Stimulated activated CD8-positive, alpha-beta memory T cell treated with anti-CD3 and anti-CD28 coated beads, Interleukin-4, amount 100 ng/mL, for 1 hour (primary cell): ENCODE measurements at places on chromosomes 3 and 15.

DNA sequence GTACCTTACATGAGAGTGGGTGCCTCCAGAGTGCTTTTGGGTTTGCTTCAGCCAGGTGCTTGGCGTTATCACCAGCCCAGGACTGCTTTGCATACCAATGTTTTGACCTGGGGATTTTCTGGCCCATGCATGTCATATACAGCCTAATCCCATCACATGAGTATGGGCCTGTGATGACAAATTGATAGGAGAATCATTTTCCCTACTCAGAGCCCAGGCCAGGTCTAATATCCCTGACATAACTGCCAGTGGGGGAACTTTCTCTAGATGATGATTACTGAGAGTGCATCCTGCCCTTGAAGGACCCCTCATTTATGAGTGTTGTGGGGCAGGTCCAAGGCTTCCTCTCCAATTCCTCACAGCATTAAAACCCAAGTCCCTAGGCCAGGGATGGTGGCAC, 197.5 kb upstream of the LYSMD4 start:
- no peak for DNase-seq

DNA sequence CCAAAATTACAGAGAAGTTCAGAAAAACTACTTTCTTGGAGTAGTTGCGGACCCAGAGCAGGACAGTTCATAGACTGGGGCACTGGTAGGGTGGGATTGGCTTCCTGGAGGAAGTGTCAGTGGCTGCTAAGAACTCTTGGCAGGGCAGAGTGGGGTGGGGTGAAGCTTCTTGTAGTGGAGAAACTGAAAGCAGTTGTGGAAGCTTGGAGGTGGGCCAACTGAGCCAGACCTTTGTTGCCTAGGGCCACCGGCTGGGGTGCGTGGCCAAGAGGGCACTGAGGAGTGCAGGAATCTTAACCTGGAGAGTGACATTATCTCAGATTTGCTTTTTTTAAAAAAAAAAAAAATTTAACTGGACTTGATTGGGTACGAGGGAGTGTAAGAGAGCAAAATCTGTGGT, 3.1 kb downstream of the KAT2B start:
- DNase-seq: no peak

DNA sequence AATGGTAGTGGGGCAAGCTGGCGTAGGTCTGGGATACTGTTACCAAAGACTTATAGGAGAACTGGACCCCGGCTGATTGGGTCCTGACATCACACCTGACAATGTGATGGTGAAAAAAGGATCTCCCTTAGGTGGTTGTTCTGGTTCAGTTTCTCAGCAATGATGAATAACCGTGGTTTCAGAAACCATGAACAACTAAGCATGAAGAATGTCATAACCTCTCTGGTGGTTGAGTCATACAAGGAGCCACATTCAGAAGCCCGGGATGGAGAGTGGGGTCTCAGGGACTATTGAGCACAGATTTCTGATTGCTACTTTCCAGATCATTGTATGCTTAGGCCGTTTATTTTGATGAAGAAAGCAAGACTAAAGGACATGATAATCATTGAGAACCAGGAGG, 17.4 kb downstream of the GPR160 start:
- DNase-seq: no peak

- DNase-seq: no peak
Measured at GRCh38 chr3:130841357-130841756, 52.5 kb upstream of the ATP2C1 start.

GRCh38 chr3:184595726-184596125, 34.1 kb downstream of the EPHB3 start:
- DNase-seq: no peak

GRCh38 chr15:42608110-42608531, 32.7 kb downstream of the STARD9 start:
- peak; percentile 3 for DNase-seq

DNA sequence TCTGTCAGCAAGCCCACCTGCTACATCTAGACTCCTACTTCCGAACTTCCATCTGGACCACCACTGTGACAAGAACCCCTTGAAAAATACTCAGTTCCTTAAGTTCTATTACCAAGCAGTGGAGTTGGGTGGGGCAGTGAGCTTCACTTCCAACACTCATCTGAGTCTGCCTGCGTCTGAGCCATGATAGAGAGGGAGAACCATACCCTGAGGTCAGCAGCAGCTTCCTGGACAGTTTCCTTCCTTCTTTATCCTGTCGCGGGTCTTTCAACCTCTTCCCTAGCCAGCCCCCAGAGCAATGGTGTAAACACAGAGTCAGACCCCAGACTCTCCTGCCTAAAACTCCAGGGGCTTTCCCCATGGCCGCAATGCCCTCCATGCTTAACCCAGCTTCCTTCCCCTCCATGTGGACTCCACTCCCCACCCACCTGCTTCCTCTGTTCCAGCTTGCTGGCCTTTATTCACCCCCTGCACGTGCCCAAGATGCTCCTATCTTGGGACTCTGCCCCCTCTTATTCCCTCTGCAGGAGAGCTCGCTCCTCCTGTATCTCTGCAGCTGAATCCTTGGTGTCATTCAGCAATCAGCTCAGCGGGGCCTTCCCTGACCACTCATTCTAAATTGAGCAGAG, 211.2 kb downstream of the SHQ1 start:
- no peak for DNase-seq

GRCh38 chr3:62793946-62794345, 81.3 kb downstream of the CADPS start:
- DNase-seq: no peak

- no peak for DNase-seq
Measured at GRCh38 chr3:191959876-191960413, 499.0 kb downstream of the PYDC2 start.

DNA sequence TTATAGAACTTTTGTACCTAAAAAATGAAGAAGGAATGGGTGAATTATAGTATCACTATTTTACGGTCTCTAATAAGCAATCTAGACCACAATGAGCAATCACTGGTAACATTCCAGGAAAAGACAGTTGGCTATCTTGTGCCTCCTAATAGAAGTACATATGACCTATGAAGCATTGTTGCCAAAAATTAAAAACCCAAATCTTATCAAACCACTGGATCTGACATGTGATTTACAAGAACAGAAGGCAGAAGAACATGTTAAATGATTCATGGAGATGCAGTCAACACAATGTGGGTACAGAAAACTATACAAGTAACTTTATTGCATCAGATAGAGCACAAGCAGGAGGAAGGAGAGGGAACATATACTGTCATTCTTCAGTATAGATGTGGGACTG, 14.5 kb upstream of the HYKK start:
- DNase-seq: no peak

GRCh38 chr3:71103430-71103921, 480.1 kb downstream of the FOXP1 start:
- no peak for DNase-seq

GRCh38 chr3:12868039-12869034, 27.0 kb upstream of the RPL32 start:
- DNase-seq: peak; percentile 26

DNA sequence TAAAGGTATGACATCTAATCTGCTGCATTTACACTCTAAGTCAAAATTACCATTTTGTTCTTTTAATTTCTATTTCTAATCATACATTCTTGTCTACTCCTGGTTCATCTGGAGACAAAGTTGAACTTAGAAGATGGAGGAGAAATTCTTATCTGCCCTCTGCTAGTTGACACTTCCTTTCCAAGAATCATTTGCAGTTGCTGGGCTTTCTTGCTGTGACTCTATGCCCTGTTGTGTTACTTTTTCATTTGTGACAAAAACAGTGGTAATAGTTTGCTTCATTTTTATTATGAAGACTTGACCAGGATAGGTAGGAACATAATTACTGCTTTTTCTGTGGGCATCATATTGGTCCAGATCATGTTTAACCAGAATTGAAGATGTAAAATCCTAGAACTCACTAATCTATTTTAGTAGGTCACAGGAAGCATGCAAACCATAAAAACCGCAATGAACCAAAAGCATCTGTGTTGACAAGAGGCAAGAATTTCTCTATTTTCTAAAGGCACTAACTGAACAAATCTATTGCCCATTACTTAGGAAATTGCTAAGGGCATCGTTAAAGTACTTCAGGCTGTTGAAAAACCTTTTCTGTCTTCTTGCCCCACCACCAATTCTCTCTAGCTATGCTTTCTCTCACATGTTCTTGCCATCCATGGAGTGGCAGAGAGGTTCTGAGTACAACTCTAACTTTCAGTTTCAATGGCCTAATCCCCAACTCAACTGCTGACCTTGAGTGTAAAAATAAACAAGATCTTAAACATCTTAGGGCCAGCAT, 4.2 kb upstream of the CCR2 start:
- no peak for DNase-seq

GRCh38 chr15:66682865-66683264, 19.2 kb upstream of the SMAD6 start:
- DNase-seq: no peak

GRCh38 chr3:50470658-50471057, 32.8 kb downstream of the CACNA2D2 start:
- no peak for DNase-seq

- no peak for DNase-seq
Measured at GRCh38 chr3:150232992-150233451, 175.1 kb upstream of the TSC22D2 start.

- no peak for DNase-seq
Measured at GRCh38 chr3:150296123-150296735, 111.9 kb upstream of the TSC22D2 start.

GRCh38 chr15:63194302-63194701, 4.9 kb downstream of the RAB8B start:
- DNase-seq: no peak

- DNase-seq: no peak
Measured at GRCh38 chr3:25960776-25961175, 170.9 kb downstream of the OXSM start.

DNA sequence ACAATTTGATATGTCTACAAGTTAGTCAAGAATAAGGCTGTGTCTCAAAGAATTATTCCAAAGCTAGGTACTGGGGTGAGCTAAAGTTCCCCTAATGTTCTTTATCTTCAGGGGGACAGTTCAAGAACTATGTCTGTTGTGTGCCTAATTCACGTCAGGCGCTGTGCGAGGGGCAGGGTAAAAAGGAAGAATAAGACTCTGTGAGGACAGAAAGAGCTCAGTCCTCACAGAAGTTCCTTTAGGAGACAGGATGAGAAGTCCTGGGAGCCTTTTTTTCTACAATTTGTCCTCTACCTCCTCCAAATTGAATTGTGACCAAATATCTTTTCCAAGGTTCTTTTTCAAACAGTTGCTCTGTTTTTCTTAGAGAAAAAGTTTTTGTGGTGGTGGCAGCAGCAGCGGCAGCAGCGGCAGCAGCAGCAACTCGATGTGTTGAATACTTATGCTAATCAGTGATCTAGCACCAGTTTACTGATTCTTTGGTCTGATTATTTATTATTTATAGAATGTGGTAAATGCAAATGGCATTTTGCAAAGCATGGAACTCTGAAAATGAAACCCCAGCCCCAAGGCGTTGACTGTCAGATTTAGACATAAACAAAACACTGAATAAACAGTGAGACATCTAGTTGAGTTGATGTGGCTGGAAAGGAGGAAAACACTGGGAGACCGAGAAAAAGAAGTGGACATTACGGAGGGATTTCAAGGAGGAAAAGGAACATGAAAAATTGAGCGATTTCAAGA, 88.6 kb downstream of the GTPBP8 start:
- DNase-seq: no peak

DNA sequence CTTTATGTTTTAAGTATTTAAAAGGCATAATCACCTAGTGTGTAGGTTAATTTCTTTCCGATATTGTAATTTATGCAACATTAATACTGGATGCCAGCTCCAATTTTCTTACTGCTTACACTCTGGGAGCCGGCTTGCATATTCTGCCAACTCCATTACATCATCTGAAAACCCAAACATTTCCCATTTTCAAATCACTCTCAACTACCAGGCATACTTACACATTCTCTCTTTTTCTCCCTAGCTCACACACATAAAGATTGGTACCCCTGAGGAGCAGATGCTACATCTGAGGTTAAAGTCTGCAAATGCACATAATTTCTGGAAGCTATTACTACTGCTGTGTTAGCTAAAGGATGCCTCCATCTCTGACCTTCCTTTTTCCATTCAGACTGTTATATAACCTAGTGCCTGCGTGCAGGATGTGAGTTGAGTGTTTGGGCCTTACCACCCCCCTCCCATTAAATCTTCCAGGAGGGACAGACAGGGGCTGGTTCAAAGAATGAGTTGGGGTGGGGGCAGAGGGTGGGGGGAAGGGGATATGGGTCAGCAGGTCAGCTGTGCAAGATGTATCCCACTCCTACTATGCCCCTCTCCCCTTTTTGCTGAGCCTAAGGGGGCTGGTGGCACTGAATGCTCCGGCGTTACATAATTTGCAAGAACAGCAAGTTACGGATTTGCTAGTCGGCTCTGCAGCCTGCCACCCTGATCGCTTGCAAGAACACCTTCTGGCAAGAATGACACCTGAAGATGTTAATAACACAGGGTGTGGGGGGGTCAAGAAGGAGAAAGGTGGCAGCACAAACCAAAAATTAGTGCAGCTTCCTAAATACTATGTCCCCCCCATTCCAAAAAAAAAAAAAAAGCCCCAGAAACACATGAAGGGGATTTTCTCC, 2.5 kb downstream of the RORA start:
- DNase-seq: no peak

DNA sequence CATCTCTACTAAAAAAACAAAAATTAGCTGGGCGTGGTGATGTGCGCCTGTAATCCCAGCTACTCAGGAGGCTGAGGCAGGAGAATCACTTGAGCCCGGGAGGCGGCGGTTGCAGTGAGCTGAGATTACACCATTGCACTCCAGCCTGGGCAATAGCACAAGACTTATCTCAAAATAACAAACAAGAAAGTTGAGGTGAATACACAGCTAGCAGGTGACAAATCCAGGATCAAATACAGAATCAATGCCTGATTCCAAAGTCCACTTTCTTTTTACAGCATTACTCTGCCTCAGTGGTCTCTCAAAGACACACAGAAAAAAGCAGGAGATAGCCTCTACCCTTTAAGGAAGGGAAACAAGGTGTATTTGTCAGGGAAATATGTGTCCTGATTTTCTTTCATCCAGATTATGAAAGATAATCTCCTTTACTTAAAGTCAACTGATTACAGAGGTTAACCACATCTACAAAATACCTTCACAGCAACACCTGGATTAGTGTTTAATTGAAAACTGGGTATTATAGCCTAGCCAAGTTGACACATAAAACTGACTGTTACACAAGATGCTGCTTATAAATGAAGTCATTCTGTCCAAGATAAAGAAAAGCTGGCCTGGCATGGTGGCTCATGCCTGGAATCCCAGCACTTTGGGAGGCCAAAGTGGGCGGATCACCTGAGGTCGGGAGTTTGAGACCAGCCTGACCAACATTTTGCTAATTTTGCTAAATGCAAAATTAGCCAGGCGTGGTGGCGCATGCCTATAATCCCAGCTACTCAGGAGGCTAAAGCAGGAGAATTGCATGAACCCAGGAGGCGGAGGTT, 4.0 kb upstream of the SLC25A38 start:
- DNase-seq: no peak

DNA sequence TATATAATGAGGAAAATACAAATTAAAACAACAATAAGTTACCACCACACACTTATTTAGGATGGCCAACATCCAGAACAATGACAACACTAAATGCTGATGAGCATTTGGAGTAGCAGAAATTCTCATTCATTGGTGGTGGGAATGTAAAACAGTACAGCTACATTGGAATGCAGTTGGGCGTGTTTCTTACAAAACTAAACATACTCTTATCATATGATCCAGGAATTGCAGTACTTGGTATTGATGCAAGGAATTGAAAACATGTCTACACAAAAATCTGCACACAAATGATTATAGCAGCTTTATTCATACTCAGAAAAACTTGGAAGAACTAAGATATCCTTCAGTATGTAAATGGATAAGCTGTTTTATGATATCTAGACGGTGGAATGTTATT, 594.2 kb downstream of the ZBBX start:
- DNase-seq: no peak

- no peak for DNase-seq
Measured at GRCh38 chr3:104606812-104607211, 759.9 kb upstream of the ALCAM start.
